ENCODE measurements at places on chromosomes 7 and 10.

GRCh38 chr7:47361746-47362215 is 220.1 kb downstream of the TNS3 start:
- no peak for DNase-seq

GRCh38 chr10:14468023-14468441 is 137.3 kb upstream of the FRMD4A start:
- DNase-seq, result no peak

GRCh38 chr10:79926037-79926436 is 22.9 kb downstream of the SFTPD start:
- no peak for DNase-seq

DNA sequence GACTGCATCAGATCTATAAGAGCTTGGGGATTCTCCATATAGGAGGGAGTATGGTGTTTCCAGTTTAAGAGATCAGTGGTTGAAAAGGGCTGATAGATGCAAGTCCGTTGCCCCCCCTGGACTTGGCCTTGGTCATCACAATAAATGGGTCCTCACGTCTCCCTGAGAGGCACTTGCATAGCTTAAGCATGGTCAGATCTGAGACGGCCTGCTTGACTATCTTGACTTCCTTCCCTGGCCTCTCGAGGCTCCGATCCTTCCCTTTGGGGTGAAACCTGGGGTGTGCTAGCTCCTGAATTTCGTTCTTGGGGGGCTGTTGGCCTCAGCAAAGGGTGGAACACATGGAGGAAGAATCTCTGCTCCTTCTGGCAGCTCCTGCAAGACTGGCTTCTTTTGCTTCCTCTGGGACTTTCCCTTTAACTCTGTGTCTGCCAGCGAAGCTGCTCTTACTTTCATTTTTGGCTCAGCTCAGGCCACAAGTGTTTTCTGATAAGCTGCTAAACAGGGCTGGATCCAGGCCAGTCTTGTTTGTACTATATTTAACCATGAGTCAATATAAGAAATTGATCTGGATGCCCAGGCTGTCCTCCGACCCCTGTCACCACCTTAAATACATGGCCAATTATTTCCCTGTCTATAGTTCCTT is 11.2 kb upstream of the ZNF485 start:
- DNase-seq, result peak; percentile 80

DNA sequence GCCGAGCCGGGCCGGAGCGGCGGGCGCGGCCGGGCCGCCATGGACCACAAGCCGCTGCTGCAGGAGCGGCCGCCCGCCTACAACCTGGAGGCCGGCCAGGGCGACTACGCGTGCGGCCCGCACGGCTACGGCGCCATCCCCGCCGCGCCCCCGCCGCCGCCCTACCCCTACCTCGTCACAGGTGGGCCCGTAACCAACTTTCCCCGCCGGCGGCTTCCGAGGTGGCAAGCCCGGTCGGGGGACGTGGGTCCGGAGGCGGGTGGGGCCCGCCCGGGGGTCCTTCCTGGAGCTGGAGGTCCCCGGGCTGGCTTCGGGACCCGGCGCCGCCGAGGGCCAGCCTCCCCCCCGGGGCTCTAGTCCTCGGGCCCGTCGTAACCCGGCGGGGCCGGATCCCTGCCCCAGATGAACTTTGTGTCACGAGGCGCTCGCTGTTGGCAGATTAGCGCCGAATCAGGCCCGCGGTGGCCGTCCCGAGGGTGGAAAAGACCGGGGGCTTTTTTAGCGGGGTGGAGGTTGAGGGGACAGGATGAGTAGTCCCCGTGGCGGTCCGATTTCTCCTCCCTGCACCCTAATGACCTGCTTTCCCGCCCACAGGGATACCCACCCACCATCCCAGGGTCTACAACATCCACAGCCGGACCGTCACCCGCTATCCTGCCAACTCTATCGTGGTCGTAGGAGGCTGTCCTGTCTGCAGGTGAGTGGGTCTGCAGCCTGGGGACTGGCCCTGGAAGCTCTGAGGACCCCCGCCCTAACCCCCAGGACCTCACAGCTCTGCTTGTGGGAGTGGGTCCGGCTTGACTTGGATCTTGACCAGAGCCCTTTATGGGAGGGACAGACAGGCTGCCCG is 496 bp downstream of the BRI3 start:
- DNase-seq, result peak; percentile 55

DNA sequence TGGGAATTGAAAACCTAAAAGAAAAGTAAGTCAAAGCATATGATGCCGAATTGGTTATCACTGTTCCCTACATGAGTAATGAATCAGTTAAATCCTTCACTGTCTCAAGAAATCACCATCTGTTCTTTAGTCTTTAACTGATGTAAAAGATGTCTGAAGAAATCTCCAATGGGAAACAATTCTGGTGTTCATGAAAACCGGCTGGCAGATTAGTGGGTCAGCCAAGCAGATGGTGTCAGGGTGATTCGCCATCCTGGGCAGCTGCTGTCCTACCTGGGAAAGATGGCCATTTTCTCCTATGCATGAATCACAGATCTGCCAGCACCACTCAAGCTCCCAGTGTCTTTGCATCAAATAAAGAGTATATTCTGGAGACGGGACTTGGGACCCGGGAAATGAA is 925.2 kb upstream of the GHITM start:
- no peak for DNase-seq

DNA sequence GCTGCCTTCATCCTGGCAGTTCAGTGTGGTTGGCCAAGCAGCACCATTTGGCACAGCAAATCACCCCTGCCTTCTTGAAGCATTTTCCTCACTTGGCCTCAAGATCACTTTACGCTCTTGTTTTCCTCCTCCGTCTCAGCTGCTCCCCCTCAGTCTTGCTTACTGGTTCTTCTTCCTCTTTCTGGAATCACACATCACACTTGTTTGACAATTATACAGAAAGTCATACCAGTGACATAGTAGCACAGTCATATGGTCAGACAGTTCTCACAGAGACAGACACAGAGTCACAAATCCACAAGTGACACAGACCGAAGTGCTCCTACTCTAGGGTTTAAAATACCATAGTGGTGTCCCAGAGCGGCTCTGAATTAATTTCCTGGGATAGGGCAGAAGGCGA is 43.8 kb upstream of the ARL4A start:
- peak; percentile 13 for DNase-seq

DNA sequence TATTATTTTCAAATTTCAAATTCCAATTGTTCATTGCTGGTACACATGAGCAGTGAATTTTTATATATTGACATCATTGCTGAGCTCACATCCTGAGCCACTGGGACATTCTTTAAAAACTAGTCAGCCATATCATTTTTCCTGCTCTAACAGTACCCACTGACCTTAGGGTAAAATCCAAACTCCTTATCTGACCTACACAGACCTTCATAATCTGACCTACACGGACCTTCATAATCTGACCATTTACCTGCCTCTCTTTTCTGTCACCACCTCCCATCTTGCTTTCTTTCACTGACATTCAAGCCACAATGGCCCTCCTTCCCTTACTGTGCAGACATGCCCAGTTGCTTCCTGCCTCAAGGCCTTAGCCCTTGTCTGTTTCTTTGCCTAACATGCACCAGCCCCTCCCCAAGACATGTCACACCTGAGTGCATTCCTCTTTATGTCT is 16.1 kb upstream of the CUZD1 start:
- DNase-seq, result peak; percentile 30

DNA sequence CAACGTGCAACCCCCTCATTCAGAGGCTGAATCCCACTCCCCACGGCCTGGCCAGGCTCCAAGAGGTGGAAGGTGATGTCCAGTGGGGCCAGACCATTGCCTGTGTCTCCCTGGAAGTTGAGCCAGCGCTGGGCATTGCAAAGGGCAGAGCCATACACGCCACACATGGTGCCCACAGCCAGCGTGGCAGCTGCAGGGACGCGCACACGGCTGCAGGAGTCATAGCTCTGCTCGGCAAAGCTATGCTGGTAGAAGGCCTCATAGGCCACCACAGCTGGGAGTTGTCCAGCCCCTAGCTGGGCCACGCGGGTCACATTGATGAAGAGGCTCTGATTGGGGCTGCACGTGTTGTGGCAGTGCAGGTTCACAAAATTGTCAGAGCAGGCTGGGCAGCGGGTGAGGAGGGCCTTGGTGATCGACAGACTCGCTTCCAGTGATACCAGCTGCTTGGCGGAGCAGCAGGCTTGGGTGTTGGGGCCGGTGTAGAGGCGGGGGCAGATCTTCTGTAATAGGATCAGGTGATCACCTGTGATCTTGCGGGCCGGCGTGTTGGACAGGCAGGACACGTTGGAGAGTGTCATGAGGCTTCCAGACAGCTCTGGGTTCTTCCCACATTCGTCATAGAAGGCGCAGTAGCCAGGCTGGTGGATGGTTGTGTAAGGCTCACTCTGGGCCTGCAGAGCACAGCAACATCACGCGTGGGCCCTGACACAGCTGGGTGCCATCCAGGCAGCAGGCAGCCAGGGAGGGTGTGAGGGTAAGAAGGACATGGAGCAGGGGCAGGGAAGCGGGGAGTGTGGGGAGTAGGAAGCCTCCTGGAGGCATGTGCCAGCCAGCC is 1.2 kb downstream of the NPC1L1 start:
- DNase-seq, result no peak

- DNase-seq, result no peak
Measured at GRCh38 chr10:35307297-35307696, 29.0 kb upstream of the CCNY start.

DNA sequence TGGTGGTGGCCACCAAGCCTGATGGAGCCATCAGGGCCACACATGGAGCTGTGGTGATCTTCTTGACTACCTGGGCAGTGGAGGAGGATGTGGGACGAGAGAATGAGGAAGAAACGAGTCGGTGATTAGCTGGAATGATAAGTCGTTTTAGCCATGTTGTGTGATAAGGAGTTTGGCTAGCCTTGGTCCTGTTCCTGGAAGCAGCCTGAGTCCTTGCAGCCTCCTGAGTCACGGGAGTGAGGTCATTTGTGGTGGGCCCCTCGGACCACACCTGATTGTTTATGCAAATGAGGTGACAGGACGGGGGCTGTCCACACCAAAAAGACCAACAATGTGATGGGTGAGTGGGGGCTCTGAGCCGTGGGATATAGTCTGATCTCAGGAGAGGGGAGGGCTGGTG is 554.4 kb downstream of the PTPRN2 start:
- no peak for DNase-seq

GRCh38 chr10:69508738-69509340 is 57.6 kb downstream of the TSPAN15 start:
- DNase-seq, result no peak

DNA sequence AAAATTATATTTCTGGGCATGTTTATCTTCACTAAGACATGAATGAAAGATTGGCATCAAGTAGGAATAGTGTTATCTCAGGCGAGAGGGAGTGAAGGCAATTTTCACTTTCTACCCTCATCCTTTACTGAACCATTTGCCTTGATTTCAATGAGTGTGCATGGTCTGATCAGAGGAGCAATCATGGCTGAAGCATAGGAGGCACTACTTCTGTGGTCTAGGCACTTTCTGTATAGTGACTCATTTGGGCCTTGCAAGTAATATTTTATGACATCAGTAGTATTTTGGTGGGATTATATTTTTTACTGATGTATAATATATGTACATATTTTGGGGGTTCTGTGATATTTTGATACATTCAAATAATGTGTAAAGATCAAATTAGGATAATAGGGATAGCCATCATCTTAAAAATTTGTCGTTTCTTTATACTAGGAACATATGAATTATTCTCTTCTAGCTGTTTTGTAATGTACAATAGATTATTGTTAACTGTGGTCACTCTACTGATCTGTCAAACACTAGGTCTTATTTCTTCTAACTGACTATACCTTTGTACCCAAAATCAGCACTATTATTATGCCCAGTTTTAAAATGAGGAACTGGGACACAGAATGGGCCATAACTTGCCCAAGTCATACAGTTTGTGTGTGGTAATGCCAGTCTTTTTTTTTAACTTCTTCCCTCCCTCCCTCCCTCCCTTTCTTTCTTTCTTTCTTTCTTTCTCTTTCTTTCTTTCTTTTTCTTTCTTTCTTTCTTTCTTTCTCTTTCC is 101.9 kb downstream of the RAB11FIP2 start:
- DNase-seq, result no peak

DNA sequence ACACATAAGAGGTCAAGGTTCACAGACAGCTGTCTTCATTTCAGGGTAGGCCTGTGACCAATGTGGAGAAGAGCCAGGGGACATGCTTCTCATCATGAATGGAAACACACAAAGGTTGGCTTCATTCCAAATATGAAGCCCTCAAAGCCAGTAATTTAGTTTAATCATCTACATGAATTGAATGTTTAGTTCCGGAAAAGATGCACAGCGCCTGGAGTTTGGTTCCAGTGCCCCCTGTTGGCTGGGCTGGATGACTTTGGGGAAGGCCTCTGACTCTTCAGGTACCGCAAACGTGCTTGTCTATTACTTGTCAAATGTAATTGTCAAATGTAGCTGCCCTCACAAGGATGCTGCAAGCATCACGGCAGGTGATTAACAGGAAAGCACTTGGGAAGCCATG is 130.7 kb downstream of the ADRA2A start:
- peak; percentile 69 for DNase-seq

DNA sequence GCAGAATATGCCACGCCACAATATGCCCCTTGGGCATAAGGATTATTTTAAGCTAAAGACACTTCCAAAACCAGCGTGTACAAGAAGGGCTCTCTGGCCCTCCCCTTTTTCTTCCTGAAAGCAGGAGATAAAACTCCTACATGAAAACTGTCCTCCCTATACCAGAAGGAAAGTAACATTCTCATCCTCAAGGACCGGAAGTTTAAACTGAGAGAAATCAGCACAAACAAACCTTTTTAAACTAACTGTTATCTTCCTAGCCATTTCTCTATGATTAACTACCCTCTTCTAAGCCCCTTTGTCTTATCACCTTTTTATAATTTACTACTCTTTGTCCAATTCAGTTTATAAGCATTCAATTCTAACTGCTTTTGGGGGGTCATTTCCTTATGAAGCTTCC is 16.4 kb upstream of the RAPGEF5 start:
- DNase-seq, result no peak

GRCh38 chr10:33273295-33274002 is 61.0 kb downstream of the NRP1 start:
- peak; percentile 9 for DNase-seq

- no peak for DNase-seq
Measured at GRCh38 chr10:74882831-74883230, 56.4 kb downstream of the KAT6B start.

DNA sequence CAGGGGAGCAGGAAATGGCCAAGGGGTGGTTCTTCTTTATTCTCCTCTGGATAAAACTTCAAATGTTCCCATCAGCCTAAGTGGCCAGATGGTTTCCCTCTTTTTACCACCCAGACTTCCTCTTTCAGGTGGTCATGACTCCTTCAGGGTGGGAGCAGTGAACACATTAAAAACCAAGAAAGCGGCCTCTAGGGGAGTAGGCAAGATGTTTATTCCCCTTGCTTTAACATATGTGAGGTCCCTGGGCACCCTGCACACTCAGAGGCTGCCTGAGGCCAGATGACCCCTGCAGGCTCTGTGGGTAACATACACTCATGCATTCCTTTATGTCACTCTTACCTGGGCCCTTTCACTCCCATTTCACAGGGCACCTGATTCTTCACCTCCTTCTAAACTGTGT is 357.4 kb downstream of the ABCA13 start:
- DNase-seq, result peak; percentile 1

GRCh38 chr10:132670546-132671227 is 115.3 kb downstream of the NKX6-2 start:
- no peak for DNase-seq

All from hematopoietic multipotent progenitor cell treated with erythropoietin and hydrocortisone succinate and interleukin-3 and kit ligand, for 6 days (in vitro differentiated cells).